Epithelial cell of umbilical artery (primary cell): ENCODE measurements at places on chromosomes 2 and 18. TPM values are rescaled to one million over a fixed set of nuclear protein-coding genes. Genes with fewer than 3 reads are reported as not detected.

The DCDC2C gene
- not detected in 2 replicates for total RNA-seq

The PTRHD1 gene
- total RNA-seq: 13.2 and 38.7 TPM in 2 replicates

The ANKRD29 gene
- 0.65 TPM in 1 of 2 replicates, not detected in the other for total RNA-seq

The LRATD1 gene
- total RNA-seq: under 0.01 TPM in 1 of 2 replicates, not detected in the other

The SRD5A2 gene
- total RNA-seq: not detected in 2 replicates

The ZEB2 gene
- total RNA-seq: 12.7 and 32.2 TPM in 2 replicates

The GREB1 gene
- under 0.01 and 0.30 TPM in 2 replicates for total RNA-seq

The EHBP1 gene
- 25.3 and 32.5 TPM in 2 replicates for total RNA-seq

The CLEC4F gene
- 0.15 TPM in 1 of 2 replicates, not detected in the other for total RNA-seq

The COLEC12 gene
- total RNA-seq: 27.1 and 27.9 TPM in 2 replicates

The ESPNL gene
- total RNA-seq: not detected in 2 replicates

The GPAT2 gene
- total RNA-seq: 8.8 and 10.3 TPM in 2 replicates

The GKN2 gene
- total RNA-seq: not detected in 2 replicates

The PROM2 gene
- total RNA-seq: 0.30 and 0.65 TPM in 2 replicates

The DYNAP gene
- total RNA-seq: not detected in 2 replicates

The PMAIP1 gene
- total RNA-seq: 21.4 and 27.2 TPM in 2 replicates

The CDH2 gene
- total RNA-seq: 74.1 and 135 TPM in 2 replicates

The R3HDM1 gene
- total RNA-seq: 4.7 and 5.8 TPM in 2 replicates

The MAPRE3 gene
- total RNA-seq: 0.65 and 1.1 TPM in 2 replicates

The VAMP5 gene
- 80.7 and 81.9 TPM in 2 replicates for total RNA-seq

The NEB gene
- 0.32 and 0.46 TPM in 2 replicates for total RNA-seq

The SERPINB4 gene
- under 0.01 and 0.15 TPM in 2 replicates for total RNA-seq

The AGFG1 gene
- 41.3 and 43.6 TPM in 2 replicates for total RNA-seq

The GPR45 gene
- total RNA-seq: not detected in 2 replicates
